Esophagus squamous epithelium (tissue), 5 donors: ENCODE measurements at places on chromosomes 4 and X. TPM values are rescaled to one million over a fixed set of nuclear protein-coding genes. Genes with fewer than 3 reads are reported as not detected.

Gene TBC1D9
- total RNA-seq, result 21.0 TPM

DNA sequence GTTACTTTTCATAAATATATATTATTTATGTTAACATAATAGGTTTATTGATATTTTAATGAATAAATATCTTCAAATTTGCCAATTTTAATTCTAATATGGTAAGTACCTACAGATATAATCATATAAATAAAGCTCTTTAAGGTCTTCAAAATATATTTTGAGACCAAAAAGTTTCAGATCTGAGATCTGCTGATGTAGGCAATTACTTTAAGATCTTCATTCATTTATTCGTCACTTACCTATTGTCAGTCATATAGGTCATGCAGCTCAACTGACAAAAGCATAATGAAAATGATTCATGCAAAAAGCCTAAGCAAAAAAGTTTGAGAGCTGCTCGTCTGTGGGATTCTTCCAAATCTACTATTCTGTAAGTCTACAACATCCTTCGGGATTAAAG is 64.8 kb downstream of the AFAP1 start:
- DNase-seq, result no peak

DNA sequence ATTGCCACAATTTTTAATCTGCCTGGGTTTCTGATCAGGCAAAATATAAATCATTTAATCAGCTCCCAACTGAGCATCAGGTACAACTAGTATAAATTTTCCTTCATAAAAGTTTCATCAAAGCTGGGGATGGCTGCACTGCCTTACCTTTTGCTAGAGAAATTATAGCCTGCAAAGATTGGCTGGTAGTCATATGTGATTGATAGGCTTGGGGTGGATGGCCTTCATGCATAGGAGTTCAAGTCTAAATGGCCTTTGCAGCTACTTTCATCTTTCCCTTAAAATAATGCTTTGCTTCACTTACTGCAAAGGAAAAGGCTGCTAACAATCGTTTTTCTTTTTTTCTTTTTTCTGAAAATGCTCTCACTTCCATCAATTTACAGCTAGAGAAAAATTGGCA is 739.7 kb downstream of the CENPC start:
- DNase-seq, result no peak

GRCh38 chrX:9221781-9222180 is 187.9 kb upstream of the FAM9B start:
- DNase-seq, result no peak

GRCh38 chr4:4398430-4398829 is 11.5 kb downstream of the NSG1 start:
- DNase-seq, result no peak

Gene TMPRSS11B
- total RNA-seq, result 327 TPM
